AG09309 (cell line): ENCODE measurements at places on chromosomes 3 and 15.

DNA sequence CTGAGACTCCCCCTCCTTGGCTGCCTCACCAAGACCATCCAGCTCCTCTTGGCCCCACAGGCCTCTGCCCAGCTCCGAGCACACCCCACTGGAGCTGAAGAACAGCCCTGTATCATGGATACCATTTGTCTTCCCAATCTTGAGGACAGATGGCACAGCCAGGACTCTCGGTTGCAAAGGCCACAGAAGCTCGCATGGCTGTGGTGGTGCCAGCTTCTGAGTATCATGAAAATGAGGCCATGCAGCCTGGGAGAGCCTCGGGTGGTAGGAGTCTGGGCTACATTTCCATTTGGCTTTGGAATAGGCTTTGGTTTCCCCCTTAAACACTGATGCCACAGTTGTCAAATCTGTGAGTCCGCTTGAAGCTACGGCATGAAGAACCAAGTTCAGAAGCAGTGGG lies 106.6 kb downstream of the SEMA5B start:
- no peak for DNase-seq

DNA sequence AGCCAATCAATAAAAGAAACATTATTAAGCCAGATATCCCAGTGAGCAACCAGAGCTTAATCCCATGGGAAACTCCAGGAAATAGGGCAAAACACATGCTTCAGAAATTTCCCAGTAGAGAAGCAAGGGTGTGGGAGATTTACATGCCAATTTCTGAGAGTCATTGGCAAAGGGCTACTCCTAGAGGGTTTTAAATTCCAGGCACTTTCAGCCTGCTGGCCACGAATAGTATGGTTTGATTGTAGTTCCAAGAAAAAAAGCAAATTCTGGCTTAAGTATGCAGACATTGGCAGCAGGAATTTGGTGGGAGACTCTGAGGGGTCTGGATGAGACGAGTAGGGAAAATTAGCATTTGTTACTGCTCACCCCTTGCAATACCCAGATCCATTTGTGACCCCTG lies 402.1 kb upstream of the SUCLG2 start:
- no peak for DNase-seq

DNA sequence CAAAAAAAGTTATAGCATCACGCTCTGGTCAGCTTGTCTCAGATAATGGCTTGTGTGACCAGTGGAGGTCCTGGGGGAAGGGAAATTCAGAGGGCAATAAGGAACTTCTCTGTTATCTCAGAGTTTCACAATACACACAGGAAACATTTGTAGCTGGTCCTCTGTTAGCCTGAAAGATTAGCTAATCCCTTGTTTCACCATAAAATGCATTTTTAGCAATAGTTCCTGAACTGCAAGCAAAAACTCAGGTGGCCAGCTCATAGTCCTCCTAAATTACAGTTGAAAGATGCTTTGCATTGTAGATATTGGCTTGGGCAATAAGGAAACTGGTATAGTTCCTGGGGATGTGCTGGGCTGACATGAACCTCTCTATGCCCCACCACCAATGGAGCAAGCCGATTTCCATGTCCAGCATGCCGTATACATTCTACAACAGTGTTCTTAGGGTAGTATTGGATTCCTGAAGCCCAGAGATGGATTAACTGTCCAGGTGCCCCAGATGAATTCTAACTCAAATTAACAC lies 141.5 kb upstream of the TBL1XR1 start:
- no peak for DNase-seq

- DNase-seq, result no peak
These were observed 1042.3 kb downstream of the DIPK2A start for GRCh38 chr3:145013931-145014330.

GRCh38 chr15:26525096-26525495 lies 247.8 kb downstream of the GABRB3 start:
- DNase-seq, result no peak

DNA sequence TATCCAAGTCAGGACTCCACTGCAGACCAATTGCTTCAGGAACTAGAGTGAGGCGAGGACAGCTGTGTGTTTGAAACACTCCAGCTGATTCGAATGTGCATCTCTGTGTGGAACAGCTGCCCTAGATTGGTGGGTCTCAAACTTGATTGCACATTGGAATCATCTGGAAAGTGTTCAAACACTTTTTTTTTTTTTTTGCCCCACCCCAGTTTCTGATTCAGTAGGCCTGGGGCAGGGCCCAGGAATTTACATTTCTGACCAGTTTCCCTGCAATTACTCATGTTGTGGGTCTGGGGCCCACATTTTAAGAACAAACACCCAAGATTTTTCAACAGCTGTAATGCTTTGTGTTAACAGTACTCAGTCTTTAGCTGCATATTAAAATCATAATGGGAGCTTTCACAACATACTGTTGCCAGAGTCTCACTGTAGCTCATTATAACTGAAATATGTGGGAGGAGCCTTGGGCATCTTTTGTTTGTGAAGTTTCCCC lies 156.6 kb downstream of the NR1D2 start:
- no peak for DNase-seq

DNA sequence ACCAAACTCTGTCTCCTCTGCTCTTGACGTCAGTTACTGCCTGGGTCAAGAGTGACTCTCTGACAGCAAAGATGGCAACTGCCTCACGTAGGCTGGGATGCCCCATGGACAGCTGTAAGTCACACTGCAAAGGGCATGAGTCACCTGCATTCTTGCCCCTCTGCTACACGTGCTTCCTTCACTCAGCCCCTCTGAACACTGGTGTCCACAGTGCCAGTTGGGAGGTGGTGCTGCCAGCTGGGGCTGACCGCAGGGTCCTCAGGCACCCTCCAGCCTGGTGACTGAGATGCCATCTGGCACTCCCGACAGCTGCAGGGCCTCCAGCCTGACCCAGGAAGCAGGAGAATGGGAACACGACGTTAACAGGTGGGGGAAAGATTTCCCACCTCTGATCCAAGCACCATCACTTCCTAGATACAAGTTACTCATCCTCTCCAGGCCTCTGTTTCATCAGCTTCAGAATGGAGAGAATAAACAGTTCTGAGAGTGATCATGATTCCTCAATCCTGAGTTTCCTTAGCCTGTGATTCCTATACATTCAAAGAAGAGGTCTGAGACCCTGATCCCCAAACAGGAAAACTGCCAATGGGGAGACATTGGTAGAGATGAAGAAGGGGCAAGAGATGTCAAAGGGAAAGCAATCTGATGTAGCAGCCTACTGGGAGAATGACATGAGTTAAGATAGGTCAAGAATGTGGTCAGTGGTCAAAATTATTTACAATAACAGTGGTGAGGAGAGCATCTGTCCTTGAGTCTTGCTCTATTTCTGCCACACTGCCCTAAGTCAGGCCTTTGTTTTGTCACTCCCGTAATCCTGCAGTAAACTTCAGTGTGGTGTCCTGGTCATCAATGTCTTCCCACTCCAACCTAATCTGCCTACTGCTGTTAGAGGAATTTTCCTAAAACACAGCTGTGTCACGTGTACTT lies 86.1 kb upstream of the BCL6 start:
- DNase-seq, result no peak

GRCh38 chr3:139718415-139718814 lies 40.6 kb upstream of the NMNAT3 start:
- DNase-seq, result peak; percentile 8

- no peak for DNase-seq
These were observed 46.8 kb upstream of the MYRIP start for GRCh38 chr3:39762537-39763070.

- DNase-seq, result no peak
These were observed 207.9 kb upstream of the GADL1 start for GRCh38 chr3:31102196-31102879.
